ENCODE measurements at places on chromosomes 4 and X. TPM values are rescaled to one million over a fixed set of nuclear protein-coding genes. Genes with fewer than 3 reads are reported as not detected.

ALB gene
- polyA plus RNA-seq, result 0.05 TPM

GLOD5 gene
- 0.15 TPM for polyA plus RNA-seq

GABRG1 gene
- 0.02 TPM for polyA plus RNA-seq

FAM47A gene
- polyA plus RNA-seq, result not detected

IL9R gene
- polyA plus RNA-seq, result 0.37 TPM

VCX gene
- polyA plus RNA-seq, result 0.29 TPM

SLIT2 gene
- polyA plus RNA-seq, result 0.67 TPM

RIPPLY1 gene
- polyA plus RNA-seq, result not detected

MTHFD2L gene
- 6.2 TPM for polyA plus RNA-seq

PGK1 gene
- 238 TPM for polyA plus RNA-seq

P2RY4 gene
- 0.06 TPM for polyA plus RNA-seq

PPP4R3C gene
- not detected for polyA plus RNA-seq

TCEANC gene
- 1.2 TPM for polyA plus RNA-seq

COX7B2 gene
- not detected for polyA plus RNA-seq

PTCHD1 gene
- polyA plus RNA-seq, result 0.16 TPM

PGM2 gene
- 21.0 TPM for polyA plus RNA-seq

MAGEA12 gene
- polyA plus RNA-seq, result not detected

MAGEA6 gene
- not detected for polyA plus RNA-seq

C4orf51 gene
- not detected for polyA plus RNA-seq

FMR1NB gene
- polyA plus RNA-seq, result not detected

SLC4A4 gene
- polyA plus RNA-seq, result 0.39 TPM

ZAR1 gene
- not detected for polyA plus RNA-seq

FGA gene
- polyA plus RNA-seq, result not detected

PRMT9 gene
- polyA plus RNA-seq, result 4.5 TPM

DDX53 gene
- polyA plus RNA-seq, result not detected

CABS1 gene
- polyA plus RNA-seq, result not detected

PAGE1 gene
- polyA plus RNA-seq, result not detected

CD40LG gene
- polyA plus RNA-seq, result 0.19 TPM

LONRF3 gene
- 0.34 TPM for polyA plus RNA-seq

PABPC5 gene
- 0.19 TPM for polyA plus RNA-seq

GLRA3 gene
- polyA plus RNA-seq, result not detected

LUZP4 gene
- polyA plus RNA-seq, result not detected

TRIML1 gene
- polyA plus RNA-seq, result not detected

NEXMIF gene
- 0.14 TPM for polyA plus RNA-seq

MAOB gene
- 1.6 TPM for polyA plus RNA-seq

TNIP2 gene
- polyA plus RNA-seq, result 29.7 TPM

ZNF711 gene
- 1.2 TPM for polyA plus RNA-seq

P2RY10 gene
- polyA plus RNA-seq, result 0.24 TPM

Measured in esophagus (tissue), 2 donors.